ENCODE measurements at places on chromosomes 5 and 9. TPM values are rescaled to one million over a fixed set of nuclear protein-coding genes. Genes with fewer than 3 reads are reported as not detected.

ZFP37 gene
- total RNA-seq = 1.1 TPM

IL7R gene
- 1.7 TPM for total RNA-seq

QRFP gene
- not detected for total RNA-seq

SPATA9 gene
- not detected for total RNA-seq

KIF12 gene
- total RNA-seq = 0.56 TPM

DMRT2 gene
- total RNA-seq = 0.12 TPM

ARID3C gene
- total RNA-seq = not detected

SLC6A3 gene
- 0.16 TPM for total RNA-seq

IL4 gene
- not detected for total RNA-seq

PCDHGA4 gene
- total RNA-seq = 0.48 TPM

DND1 gene
- 0.44 TPM for total RNA-seq

PCDHB8 gene
- total RNA-seq = 0.40 TPM

All from esophagus mucosa (tissue), 1 donor.